Suppressor macrophage treated with lipopolysaccharide for 4 hours (primary cell): ENCODE measurements at places on chromosomes 4 and X.
A peak's percentile ranks its signal among the peaks of the same experiment; 100 is the strongest.

- no peak for DNase-seq
Measured at GRCh38 chr4:8862334-8862733, 9.3 kb downstream of the HMX1 start.

- DNase-seq = no peak
Measured at GRCh38 chr4:81874661-81875515, 403.2 kb upstream of the RASGEF1B start.

GRCh38 chrX:138082896-138083295, 517.0 kb downstream of the ZIC3 start:
- DNase-seq = no peak

GRCh38 chrX:38898261-38898660, 97.0 kb downstream of the MID1IP1 start:
- no peak for DNase-seq

DNA sequence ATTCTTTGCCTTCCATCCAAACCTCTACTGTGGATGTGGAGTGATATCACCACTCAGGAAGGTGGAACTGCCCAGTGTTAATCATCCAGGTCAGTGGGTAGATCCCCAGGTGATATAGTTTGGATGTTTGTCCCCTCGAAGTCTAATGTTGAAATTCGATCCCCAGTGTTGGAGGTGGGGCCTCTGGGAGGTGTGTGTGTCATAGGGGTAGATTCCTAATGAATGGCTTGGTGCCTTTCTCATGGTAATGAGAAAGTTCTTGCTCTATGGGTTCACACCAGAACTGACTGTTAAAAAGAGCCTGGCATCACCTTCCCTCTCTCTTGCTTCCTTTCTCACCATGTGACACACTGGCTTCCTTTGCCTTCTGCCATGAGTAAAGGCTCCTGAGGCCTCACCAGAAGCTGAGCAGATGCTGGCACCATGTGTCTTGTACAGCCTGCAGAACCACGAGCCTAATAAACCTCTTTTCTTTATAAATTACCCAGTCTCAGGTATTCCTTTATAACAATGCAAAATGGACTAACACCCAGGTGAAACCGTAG, 6.8 kb upstream of the SOWAHB start:
- no peak for DNase-seq

- DNase-seq = no peak
Measured at GRCh38 chr4:145679991-145680455, at the start of gene C4orf51. Gene C4orf51 (plus strand): TSS chr4:145680146. CDS start chr4:145680204, 58 bp downstream.

GRCh38 chr4:118816538-118817177, 19.3 kb downstream of the SEC24D start:
- DNase-seq = no peak

DNA sequence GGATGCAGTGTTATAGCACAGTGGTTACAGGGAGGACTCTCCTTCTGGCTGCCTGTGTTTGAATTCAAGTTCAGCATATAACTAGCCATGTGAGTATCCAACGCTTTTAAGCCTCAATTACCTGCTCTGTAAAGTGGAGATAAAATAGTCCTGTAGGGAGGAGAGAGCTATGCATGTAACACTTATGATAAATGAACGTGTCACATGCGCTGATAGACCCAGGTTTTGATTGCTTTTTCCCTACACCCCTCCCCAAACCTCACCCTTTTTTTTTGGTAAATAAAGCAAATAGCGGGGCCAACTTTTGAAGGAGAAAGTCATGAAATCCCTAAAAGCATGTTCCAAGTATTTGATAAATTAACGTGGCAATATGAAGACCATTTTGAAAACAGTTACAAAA, 20.4 kb upstream of the AMELX start:
- no peak for DNase-seq

DNA sequence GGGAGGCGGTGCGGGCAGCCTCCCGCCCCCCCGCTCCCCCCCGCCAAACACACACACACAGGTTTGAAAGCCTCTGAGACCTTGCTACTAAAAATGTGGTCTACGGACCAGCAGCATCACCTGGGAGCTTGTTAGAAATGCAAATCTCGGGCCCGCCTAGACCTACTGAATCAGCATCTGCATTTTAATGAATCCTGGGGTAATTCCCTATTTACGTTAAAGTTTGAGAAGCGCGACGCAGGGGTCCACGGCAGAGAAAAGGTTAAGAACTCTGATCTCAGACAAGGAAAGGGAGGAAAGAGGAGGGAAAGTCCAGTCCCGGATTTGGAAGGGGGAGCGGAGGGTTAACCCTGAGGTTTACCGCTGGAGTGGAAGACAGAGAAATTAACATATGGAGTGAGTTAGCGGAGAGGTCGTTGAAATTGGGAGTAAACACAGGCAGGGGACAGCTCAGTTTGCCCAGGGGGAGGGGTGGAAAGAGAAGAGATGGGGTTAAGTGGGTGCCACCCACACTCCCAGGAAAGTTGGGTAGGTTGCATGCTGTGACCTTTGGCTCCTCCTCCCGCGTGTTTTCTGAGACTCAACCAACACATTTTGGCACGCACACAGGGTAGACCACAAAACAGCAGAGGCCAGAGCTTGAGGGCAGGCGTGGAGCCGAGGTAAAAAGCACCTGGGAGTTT, 483.6 kb downstream of the BCOR start:
- no peak for DNase-seq

DNA sequence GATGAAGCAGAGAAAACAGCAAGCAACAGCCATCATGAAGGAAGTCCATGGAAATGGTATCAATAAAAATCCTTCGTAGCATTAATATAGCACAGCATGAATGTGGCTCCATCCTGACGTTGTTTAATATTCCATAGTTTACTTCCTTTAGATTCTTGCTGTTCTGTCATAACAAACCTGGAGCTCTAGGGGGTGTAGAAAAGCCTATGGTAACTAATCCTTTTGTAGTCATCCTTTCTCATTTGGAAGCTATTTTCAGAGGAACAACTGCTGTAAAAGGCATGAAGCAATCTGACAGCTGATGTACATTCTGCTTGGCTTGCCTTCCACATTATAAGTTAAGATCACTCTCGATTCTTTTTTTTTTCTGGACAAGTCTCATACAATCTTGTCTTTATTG, 914 bp downstream of the MYOZ2 start:
- DNase-seq = no peak

DNA sequence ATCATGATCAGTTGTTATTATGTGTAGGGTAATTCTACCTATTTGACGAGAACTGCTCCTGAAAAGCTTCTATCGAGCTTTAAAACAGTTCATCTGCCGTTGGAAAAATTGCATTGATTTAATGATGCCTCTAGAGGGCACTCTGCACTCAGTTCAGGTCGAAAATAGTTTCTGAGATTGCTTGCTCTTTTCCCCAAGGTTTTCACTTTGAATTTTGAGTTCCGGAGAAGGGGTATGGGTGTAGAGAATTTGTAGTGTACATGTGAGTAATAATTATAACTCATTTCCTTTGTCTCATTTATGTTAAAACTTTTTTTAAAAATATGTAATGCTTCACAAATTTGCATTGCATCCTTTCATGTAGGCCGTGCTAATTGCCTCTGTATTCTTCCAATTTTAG, 28.4 kb upstream of the TNIP3 start:
- peak; percentile 67 for DNase-seq

DNA sequence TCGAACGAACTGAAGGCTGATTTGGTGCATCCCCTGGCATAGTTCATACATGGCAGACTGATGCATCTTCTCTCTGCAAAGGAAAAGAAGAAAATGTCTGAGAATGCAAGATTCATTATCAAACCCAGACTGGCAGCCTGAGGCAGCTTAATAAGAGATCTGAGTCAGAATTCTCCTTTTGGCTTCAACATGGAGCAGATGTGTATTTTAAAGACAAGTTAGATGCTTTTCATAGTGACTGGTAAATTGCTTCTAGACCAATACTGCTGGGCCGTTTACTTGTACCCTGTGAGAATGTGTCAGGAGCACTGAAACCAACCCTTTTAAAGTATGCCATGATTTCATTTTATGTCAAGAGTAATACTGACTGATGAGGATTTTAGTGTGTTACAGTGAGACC, 322.0 kb downstream of the NR3C2 start:
- DNase-seq = no peak

- no peak for DNase-seq
Measured at GRCh38 chr4:123421937-123422781, 25.6 kb downstream of the SPRY1 start.

DNA sequence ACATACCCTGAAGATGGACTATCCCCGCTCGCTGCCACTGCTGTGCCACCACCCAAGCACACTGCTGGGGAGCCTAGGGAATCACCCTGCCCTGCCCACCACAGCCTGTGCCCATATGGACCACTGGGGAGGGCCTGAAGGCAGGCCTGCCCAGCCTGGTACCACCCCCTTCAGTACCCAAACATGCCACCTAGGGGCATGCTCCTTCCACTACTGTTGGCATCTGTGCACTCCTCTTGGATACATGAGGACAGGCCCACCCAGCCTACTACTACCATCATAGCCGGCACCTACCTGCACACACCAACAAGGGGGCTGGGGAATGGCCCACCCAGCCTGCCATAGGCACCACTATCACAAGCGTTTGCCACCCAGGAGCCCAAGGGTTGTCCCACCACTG, 30.1 kb upstream of the PRDX4 start:
- DNase-seq = no peak

- no peak for DNase-seq
Measured at GRCh38 chr4:81429031-81429430, 42.7 kb downstream of the RASGEF1B start.

GRCh38 chr4:118849867-118850487, 14.1 kb upstream of the SEC24D start:
- no peak for DNase-seq

DNA sequence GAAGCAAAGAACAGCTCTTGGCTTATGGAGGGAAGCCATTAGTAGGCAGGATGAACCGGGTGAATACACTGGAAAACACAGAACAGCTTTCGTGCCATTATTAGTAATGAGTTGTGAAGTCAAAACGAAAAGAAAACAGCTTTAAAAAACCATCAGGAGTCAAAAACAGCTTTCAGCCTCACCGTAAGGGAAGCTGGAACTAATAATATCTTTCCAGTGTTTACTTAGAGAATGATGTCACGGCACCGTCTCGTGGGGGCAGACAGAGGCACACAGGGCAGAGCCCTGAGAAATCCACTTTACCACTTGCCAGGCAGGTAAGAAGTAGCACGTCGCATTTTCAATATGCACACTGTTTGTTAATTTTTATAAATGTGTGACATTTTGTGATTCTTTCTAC, 37.9 kb upstream of the HMX1 start:
- no peak for DNase-seq

DNA sequence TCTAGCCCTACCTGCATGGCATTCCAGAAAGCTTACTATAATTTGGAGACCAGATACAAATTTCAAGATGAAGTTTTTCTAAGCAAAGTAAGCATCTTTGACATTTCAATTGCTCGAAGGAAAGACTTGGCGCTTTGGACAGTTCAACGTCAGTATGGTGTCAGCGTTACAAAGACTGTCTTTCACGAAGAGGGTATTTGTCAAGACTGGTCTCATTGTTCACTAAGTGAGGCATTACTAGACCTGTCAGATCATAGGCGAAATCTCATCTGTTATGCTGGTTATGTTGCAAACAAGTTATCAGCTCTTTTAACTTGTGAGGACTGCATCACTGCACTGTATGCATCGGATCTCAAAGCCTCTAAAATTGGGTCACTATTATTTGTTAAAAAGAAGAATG, 17.6 kb downstream of the THAP9 start:
- DNase-seq = no peak

DNA sequence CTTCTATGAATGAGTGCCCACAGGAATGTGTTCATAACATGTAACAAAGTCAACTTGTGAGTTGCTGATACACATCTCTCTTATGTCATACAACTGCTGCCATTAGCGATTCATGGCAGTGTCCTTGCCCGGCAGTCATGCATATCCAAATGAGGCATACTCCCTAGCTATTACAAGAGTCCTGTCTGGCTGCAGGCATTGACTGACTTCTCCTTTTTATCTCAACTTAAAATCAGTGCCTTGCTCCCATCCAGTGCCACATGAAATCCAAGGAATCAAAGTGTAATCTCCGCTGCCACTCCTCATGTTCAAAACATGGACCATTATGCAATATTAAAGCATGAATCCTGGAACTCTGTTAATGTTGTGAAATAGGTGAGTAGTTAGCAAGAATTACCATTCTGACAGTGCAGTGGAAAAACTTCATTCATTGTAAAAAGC, 348.9 kb upstream of the FTHL17 start:
- DNase-seq = no peak

DNA sequence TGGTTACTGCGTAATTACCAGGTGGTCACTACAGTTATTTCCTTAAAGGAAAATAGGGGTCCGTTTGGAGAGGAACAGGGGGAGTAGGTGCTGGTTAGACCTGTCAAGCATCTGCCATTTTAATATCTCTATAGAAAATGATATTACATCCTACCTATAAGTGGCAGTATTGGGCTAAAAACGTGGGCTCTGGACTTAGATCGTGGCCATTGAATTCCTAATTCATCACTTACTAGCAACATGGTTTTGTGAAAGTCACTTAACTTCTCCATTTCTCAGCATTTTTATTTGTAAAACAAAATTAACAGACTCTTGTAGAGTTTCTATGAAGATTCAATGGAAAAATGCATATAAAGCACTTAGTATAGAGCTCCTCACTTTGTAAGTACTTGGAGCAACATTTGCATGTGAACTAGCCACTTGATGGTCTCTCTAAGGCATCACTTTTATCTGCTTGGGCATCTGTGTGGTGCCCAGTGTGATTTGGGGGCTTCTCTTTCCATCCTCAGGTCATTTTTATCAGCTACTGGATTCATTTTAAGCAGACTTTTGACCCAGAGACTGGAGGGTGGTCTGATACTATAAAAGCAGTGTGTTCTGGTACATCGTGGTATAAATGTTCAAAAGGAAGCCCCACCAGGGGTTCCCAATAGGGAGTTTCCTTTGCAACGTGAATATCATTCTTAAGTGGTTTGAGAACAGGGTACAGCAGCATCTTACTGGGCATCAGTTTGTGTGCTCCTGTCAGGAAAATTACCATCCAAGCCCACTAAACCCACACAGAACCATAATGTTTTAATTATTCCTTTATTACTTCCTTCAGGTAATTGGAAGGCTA, 42.7 kb upstream of the RASSF6 start:
- DNase-seq = peak; percentile 78

- DNase-seq = no peak
Measured at GRCh38 chrX:131237363-131237762, 51.7 kb downstream of the IGSF1 start.

- DNase-seq = no peak
Measured at GRCh38 chrX:154125391-154126040, 18.5 kb upstream of the OPN1LW start.

- no peak for DNase-seq
Measured at GRCh38 chr4:47374477-47374876, 89.0 kb downstream of the COMMD8 start.

DNA sequence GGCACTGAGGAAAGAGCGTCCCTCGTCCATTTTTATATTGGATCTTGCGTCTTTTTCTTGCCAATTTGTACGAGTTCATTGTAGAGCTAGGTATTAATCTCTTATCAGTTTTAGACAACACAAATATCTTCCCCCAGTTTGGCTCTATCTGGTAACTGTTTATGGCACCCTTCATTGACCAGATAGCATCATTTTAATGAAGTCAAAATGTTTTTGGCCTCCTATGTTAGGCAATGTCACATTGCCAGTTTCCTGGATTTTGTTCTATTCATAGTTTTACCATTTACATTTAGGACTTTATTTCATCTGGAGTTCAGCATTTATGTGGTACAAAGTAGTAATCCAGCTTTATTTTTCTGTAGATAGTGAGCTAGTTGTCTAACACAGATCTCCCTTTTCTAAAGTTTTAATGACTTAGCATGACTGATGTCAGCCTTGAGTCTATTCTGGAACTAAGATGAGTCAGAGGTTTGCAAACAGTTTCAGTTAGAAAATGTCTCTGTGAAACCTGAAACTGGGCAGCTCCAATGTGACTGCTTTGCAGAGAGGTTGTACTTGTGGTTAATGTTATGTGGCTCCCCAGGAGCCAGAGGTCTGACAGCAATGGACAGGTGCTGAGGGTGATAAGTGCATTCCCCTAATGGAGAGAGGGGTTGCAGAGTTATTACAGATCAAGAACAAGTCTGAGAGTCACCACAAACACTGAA, 5.3 kb upstream of the STBD1 start:
- DNase-seq = peak; percentile 81
